Stimulated activated CD4-positive, alpha-beta T cell treated with anti-CD3 and anti-CD28 coated beads, Interleukin-15, amount 100 ng/mL, for 1 hour (primary cell): ENCODE measurements at places on chromosomes 6 and 20.

DNA sequence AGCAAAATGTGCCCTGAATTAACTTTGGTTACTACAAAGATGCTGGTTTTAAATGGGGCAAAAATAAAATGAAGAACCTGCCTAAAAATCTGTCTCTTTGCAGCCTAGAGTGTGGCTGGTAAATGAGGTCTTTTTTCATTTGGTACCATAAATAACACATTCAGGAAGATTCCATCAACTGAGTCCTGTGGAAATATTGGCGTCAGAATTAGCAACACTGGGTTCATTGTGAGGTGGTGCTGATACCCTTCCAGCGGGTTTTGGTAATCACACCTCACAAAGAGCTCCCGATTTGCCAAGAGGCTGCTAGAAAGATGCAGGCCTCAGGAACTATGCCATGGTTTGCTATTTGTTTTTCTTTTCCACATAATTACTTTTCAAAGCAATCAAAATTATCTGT lies 55.3 kb downstream of the FAM50B start:
- DNase-seq = no peak

DNA sequence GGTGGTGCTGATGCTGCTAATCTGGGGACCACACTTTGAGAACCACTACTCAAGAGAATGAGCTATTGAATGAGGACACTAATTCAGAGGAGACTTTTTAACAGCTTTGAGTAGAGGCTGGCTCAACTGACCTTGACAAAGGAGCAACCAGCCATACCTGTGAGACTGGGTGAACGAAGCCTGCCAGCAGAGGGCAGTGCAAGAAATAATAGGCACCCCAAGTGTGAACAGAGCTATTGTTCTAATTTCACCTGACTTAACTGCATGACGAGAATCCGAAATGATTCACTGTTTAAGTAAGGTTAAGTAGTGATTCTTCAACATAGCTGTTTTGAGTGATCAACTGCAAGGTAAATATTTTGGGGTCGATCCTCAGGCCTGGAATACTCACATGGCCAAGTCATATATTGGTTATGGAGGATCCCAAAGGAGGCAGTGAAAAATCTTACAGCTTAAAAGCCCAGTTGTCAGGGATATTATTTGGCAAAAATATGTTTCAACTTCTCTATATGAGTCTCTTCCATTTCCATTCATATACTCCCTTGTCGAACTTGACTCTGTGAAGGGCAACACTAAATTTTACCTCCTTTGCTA lies 550.5 kb upstream of the MARCKS start:
- no peak for DNase-seq

- no peak for DNase-seq
These were observed 49.3 kb downstream of the RPF2 start for GRCh38 chr6:111031151-111031550.

DNA sequence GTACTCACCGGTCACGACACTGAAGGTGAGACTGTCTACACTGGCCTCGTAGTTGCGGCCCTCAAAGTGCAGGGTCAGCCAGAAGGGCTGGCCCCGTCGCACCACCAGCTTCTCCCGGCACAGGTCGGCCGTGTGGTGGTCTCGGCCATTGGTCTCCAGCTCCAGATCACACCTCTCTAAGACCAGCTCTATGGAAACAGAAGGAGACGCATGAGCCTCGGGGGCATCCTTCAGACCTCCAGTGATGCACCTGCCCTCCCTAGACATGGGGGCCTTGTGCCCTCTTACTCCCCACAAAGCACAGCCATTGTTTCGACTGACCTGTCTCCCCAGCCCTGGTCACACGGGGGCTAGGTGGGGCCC lies 3.7 kb downstream of the TGM2 start:
- no peak for DNase-seq

GRCh38 chr6:67009818-67010217 lies 1302.8 kb upstream of the EYS start:
- DNase-seq = no peak

DNA sequence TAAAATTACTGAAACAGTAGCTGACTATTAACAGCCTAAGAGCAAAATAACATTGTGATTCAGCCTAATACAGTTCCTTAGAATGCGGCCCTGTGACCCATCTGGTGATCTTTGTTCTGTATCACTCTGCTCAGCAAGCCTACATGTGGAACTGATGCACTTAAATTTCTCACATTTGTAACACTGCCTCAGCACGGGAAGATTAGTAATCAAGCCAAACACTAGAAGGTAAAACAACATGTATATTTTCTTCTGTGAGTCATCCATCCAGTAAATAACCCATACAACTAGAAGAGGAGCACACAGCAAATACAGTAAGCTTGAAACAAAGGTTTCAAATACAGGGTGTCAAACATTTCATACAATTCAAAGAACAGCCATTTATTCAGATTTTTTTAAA lies 189.7 kb upstream of the NOX3 start:
- no peak for DNase-seq

DNA sequence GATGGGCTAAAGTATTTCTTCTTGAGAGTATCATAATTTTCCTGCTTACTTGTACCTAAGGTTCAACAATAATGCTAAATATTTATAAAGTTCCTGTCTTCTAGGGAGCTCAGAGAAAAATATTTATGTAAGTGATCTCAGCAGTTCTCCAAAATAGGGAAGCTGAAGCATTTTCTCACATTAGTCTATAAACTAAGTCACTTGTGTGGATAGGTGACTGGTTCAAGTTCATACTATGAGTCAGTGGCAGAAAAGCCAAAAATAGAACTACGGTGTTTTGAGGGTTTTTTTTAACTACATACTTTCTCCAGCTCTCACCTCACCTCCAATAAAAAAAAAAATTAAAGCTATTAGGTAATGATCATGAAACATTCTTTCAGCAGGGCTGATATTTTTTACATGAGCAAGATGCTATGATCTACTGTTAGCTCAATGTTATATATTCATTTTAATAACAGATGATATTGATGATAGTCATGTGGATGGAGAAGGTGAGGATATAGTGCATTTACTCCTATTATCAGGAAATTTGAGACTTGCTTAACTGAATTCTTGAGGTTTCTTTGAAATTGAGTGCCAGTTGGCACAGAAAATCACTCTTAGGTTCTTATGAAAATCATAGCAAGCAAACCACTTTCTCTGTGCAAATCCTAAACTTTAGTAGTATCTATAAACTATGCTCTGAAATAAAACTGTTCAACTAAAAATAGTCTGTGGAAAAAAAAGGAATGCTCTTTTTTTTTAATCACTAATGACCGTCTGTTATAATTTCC lies 4.1 kb upstream of the MOXD1 start:
- DNase-seq = no peak

DNA sequence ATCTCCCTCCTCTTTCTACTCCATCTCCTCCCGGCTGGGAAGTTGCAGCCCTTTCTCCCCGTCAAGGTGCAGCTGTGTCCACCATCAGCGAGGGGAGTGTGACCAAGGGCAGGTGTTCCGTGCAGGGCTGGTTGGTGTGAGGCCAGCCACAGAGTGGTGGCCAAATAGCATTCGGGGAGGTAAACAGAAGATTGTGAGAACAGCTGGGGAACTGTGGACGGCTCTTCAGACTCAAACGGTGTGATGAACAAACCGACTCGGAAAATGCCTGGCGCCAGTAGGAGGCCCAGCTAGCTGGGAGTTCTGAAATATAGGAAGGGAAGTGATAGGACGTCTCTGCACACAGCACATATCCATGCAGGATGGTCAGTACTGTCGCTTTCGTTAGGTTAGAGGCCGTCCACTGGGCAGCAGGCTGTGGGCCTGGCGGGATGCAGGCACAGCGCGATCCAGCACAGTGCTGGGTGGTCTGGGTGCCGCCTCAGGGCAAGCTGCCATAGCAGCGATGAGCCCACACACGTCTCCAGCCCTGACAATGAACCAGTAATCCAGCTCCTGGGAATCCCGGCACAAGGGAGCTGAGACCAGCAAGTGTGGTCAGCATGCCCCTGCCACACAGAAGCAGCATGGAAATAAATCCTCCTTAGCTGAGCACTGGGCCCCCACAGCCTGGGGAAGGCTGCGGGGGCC lies 258.1 kb downstream of the TAF4 start:
- DNase-seq = no peak

DNA sequence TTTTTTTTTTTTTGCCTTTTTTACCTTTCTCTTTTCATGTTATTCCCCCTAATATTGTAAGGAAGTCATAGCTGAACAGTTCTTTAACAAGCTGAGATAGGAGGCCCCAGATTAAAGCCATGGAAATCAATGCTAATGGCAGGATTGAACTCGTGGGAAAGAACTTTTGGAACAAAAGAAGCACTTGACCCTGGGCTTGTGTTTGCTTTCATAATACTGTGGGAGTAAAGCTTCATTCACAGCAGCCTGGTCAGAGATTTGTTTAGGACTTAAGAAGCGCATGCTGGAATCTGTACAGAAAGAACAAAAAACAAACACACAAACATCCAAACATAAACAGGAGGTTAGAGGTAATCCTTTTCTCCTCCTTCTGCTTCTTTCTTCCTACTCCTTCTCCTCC lies 5.1 kb downstream of the HEY2 start:
- DNase-seq = no peak

GRCh38 chr6:130955755-130956154 lies 107.3 kb downstream of the EPB41L2 start:
- no peak for DNase-seq

DNA sequence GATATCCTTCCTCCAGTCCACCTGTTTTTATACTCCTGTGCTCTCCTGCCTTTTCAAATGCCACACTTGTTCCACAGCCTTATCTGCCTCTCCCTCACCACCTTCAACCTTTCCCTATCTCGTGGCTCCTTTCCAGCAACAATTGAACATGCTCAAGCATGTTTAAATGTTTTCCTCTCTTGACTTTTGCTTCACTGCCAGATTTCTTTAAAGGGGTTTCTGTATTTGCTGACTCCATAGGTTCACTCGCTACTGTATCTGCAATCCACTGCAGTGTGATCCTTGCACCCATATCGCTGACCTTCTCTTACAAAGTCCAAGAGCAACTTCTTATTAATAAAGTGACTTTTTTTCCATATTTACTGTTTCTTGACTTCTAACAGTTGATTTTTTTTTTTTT lies 11.2 kb upstream of the GMNN start:
- DNase-seq = no peak

- no peak for DNase-seq
These were observed 8.7 kb downstream of the DNAAF9 start for GRCh38 chr20:3398681-3399252.

DNA sequence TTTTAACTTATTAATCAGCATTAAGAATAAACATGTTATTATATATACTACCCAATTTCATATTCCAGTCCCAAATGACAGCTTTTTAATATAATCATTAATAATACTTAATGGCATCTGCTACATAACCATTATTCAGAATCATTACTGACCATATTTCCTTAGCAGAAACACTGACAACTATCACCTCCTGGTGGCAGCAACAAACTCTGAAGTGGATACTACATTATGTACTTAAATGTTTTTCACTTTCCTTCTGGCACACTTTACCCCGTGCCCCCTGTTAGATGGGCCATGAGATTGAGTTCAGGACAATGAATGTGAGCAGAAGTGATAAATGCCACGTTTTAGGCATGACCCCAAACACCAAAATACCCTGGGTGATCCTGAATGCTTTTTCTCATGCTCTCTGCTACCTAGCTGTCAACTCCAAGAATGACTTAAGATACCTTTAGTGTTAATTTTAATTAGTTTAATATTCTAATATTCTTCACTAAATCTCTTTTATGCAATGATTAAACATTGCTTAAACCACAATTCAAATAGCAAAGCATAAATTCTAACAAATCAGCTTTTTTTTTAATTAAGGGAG lies 77.1 kb downstream of the LMBRD1 start:
- DNase-seq = no peak

GRCh38 chr20:1185790-1186334 lies 1.1 kb upstream of the TMEM74B start:
- DNase-seq = peak; percentile 30

DNA sequence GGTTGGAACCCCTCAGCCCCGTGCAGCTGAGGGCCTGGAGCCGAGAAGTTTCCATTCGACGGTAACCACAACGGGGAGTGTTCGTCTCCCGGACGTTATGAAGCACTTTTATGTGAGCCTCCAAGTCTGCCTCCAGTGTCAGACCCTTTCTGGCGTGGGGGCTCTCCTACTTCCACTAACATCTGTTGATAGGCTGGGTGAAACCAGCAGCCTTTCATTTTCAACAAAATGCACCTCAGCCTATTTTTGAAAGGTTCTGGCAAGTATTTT lies 257.4 kb downstream of the THBS2 start:
- DNase-seq = no peak

GRCh38 chr6:113331021-113331420 lies 526.1 kb upstream of the MARCKS start:
- no peak for DNase-seq

GRCh38 chr6:170026751-170027646 lies 263.9 kb downstream of the DLL1 start:
- no peak for DNase-seq

- no peak for DNase-seq
These were observed 164.1 kb downstream of the UTRN start for GRCh38 chr6:144449218-144449617.

DNA sequence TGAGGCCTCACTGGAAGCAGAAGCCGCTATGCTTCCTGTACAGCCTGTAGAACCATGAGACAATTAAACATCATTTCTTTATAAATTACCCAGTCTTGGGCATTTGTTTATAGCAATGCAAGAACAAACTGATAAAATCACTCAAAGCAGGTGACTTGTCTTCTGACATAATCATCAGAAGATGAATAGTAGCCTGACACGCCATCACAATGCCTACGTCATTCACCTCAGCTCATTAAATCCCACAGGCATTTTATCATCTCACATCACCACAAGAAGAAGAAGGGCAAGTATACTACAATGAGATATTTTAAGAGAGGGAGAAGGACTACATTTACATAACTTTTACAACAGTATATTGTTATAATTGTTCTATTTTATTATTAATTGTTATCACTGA lies 3.1 kb upstream of the CAP2 start:
- no peak for DNase-seq

GRCh38 chr6:134585517-134585873 lies 267.6 kb upstream of the SGK1 start:
- no peak for DNase-seq

- no peak for DNase-seq
These were observed 9.7 kb downstream of the NOL7 start for GRCh38 chr6:13624871-13625288.

DNA sequence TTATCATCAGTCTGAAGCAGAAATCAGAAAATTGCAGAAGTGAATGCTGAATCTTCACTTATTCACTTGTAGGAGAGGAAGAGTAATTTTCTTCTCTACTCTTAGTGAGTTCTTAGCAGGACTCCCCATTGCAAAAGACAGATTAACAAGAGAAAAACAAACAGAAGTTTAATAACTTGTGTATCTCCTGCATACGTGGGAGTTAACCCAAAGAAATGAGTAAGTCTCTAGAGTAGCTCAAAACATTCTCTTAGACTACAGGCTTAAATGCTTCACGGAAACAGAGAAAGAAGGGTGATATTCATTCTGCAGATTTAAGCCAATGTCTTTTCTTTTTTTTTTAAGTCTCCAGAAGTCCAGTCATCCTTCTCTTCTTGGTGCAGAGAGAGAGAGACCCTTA lies 97.9 kb upstream of the TMEM181 start:
- DNase-seq = no peak
